Stimulated activated CD4-positive, alpha-beta T cell treated with anti-CD3 and anti-CD28 coated beads, Interleukin-4, amount 100 ng/mL, for 1 hour (primary cell): ENCODE measurements at places on chromosomes 6 and 20.

DNA sequence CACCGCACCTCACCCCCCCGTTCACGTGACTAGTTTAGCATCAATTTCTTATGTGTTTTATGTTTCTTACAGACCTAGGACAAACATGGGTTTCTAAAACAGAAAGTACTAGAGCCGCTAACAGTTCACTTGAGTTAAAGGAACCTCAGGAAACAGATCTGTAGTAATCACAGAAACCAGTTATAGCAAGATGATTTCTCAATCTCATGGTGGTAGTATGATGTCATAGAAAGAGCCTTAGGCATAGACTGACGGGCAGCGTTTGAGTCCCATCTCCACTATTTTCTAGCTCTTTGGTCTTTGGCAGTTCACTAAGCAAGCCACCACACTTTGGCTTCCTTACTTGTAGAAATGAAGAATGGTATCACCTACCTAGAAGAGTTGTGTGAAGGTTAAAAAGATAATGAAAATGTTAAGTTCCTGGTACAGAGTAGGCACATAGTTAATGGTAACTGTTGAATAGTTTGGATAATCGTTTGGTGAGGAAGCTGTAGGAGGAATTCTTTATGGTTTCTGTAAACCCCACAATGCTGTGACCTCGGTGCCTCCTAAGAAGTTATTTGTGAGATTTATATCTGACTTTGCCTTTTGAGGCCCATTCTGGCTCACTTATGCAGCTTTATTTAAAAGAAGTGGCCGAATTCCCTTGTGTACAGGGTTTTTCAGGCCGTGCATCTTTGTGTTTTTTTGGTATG lies 21.3 kb downstream of the CTNNBL1 start:
- no peak for DNase-seq

- DNase-seq, result no peak
Measured at GRCh38 chr6:132101535-132101934, 150.4 kb upstream of the CCN2 start.

DNA sequence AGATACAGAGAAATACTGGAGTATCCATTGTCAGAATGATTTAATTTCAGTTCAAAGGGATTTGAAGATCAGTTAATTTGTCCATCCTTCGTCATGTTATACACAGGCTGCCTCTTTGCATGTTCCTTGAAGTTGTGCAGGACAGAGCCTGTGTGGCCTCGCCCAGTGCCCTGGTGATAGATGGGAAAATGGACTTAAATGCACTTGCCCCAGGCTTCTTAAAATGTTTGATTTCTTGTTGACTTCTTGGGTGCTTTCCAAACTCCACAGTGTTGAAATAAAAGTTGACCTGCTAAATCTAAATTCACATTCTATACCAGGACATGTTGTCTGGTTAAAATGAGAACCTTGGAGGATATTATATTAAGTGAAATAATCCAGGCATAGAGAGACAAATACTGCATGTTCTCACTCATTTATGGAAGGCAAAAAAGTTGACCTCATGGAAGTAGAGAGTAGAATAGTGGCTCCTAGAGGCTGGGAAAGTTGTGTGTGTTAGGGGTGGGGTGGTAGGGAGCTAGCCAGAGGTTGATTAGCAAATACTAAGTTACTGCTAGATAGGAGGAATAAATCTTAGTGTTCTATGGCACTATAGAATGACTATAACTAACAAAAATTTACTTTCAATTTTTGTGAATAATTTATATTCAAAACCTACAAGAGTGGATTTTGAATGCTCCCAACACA lies 25.3 kb downstream of the MARCKS start:
- no peak for DNase-seq

DNA sequence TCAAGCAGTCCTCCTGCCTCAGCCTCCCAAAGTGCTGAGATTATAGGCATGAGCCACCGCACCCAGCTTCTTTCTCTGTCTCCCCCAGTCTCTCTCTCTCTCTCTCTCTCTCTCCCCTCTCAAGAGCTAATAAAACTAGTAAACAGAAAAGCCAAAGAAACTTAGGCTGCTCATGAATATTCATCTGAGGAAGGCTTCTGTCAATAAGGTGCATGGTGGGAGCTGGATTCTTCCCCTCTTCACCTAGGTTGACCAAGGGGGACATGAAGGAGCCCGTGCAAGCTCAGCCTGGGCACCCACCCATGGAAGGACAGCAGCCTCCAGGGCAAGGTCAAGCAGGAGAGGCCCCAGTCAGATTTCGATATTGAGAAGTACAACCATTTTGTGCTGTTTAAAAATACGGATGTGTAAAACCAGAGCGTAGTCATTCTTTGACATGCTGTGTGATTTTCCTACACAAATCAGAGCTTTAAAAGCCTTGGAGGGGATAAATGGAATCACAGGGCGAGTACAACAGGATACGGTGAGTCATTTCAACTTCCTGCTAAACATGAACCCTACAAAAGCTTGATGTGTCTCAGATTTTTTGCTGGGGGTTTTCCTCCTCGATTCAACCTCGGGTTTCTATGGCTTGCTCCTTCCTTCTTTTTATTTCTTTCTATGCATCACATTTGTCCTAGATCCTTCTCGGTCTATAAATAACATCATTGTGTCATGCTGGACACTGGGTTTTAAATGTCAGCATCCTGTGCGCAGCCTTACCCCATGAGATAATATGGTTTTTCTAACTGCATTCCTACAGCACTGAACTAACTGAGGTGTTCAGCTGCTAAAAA lies 368.9 kb upstream of the JARID2 start:
- DNase-seq, result no peak

DNA sequence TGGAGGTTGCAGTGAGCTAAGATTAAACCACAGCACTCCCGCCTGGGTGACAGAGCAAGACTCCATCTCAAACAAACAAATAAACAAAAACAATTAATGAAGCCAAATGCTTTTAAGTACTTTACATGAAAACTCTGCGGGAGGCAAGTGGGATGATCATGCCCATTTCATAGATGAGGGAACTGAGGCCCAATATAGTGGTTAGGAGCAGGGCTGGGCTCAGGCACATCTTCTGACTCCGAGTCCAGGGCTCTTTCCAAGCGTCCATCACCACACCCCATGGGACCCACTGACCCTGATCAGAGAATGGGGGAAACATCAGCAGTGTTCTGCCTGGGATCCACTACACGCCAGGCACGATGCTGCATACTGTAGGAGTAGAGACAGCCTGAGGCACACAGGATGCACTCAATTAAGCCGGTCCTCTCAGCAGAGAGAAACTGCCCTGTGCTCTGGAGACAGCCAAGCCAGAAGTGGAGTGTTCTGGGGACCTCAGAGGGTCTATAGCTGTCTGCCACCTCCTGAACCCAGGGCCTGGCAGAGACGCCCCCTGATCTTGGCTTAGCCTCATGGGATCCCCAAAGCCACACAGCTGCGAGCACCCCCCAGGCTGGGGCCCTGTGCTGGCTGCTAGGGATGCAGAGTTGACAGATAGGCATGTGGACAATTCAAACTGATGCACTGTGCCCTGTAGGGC lies 13.5 kb downstream of the TTBK1 start:
- no peak for DNase-seq

- DNase-seq, result no peak
Measured at GRCh38 chr6:148864941-148865340, 118.1 kb downstream of the UST start.

DNA sequence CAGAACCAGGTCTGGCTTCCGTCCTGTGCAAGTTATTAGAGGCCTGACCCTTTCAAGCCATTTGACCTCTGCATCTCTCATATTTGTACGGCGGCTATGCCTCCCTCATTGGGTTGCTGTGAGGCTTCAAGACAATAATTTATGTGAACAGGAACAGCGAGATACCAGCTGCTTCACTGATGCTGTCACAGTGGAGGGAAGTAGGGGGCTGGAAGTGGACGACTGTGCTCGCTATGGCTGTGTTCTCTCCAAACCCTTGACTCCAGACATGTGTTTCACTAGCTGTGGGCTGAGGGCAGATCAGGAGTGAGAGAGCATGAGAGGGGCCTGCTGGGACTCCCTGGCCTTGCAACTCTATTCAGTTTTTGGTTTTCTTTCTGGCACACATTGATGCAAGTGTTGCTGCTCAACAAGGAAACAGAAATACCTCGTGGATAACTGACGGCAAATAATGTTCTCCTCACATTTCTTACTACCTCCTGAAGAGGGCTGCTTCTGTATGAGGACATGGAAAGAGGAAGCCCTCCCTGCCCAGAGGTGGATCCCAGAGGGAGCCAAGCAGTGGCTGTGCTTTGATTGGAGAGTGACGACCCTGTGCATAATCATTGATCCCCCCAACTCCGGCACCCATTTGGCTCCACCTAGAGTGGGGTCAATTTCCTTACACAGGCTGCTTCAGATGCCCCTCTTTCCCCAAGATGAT lies 34.7 kb upstream of the SCP2D1 start:
- no peak for DNase-seq

DNA sequence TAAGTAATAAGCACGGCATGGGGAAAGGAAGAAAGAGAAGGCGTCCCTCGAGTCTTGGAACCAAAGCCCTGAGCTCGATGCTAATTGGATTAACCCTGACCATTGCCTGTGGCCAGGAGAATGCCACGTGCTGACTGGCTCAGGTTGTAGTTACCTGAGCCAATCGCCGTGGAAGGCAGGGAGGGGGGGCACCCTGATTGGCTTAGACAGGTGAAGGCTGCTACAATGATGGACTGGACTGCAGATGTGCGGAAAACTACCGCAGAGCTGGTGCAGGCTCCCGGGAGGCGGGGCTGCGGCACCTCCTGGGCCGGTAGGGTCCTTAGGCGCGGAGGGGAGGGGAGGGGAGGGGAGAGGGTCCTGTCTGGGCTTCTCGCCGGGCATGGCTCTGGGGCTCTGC lies 121.3 kb downstream of the TFAP2C start:
- DNase-seq, result no peak

DNA sequence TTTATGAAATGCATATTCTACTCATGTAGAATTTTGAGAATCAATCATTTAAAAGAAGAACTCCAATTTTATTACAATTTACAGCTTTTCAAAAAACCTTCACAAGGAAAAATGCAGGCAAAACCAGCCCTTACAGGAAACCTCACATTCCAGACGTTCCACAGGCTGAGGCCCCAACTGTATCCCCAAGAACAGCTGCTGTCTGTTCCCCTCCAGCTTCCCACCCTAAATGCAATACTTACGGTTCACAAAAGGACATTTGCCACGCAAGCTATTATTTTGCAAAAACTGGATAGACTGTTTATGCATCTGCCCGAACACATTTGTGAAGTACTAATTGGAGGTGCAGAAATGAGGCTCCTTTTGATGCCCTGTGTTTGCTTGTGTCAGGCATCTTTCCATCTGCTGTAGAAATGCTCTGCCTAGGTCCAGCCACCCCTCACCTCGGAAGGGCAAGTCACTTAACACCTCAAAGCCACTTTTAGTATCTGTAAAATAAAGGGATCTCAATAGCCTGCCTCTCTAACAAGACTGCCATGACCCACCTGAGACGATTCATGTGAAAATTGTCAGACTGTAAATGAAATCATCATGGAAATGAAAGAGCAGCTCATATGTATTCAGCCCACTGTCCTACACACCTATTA lies 26.5 kb downstream of the PDE10A start:
- no peak for DNase-seq

- no peak for DNase-seq
Measured at GRCh38 chr6:11123978-11124377, 12.5 kb upstream of the ERVFRD-1 start.

DNA sequence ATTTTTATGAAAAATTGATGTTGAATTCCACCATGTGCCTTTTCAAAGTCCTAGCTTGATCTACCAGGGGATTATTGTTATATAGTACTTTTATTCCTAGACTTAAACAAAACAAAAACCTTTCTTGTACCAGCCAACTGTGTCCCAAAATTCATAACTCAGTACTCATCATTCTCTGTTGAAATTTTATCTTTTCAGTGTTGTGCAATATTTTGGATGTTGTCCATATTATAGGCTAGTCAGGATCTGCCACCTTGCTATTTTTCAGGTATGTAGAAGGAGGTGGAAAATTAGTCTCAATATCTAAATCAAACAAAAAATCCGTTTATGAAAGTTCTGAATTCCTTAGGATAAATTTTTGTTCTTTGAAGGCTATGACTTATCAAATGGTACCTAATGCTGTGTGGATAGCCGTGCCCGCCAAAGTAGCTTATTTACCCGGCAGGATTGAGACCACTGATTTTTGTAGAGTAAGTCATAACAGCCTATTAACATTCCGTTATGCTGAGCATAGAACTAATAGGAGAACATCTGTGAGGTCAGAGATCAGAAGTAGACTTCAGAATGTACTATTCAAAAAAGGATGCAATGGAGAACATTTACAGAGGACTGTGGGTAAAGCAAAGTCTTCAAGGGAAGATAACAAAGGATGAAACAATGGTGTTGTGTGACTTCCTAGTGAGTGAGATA lies 304.7 kb downstream of the SOX4 start:
- no peak for DNase-seq

DNA sequence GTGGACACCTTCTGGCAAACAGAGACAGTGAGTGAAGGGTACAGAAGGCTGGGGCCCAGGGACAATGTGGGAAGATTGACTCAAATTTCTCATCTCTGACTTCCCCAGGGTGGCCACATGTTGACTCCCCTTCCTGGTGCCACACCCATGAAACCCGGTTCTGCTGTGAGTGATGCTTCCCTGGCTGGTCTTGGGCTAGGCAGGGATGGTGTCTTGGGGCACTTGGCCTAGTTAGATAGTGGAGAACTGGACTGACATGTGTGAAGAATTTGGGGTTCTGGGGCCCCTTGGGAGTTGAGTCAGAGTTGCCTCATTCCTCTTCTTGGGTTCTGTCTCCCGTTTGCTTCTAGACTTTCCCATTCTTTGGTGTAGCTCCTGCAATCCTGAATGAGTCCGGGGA lies 34.2 kb downstream of the GSS start:
- DNase-seq, result no peak

DNA sequence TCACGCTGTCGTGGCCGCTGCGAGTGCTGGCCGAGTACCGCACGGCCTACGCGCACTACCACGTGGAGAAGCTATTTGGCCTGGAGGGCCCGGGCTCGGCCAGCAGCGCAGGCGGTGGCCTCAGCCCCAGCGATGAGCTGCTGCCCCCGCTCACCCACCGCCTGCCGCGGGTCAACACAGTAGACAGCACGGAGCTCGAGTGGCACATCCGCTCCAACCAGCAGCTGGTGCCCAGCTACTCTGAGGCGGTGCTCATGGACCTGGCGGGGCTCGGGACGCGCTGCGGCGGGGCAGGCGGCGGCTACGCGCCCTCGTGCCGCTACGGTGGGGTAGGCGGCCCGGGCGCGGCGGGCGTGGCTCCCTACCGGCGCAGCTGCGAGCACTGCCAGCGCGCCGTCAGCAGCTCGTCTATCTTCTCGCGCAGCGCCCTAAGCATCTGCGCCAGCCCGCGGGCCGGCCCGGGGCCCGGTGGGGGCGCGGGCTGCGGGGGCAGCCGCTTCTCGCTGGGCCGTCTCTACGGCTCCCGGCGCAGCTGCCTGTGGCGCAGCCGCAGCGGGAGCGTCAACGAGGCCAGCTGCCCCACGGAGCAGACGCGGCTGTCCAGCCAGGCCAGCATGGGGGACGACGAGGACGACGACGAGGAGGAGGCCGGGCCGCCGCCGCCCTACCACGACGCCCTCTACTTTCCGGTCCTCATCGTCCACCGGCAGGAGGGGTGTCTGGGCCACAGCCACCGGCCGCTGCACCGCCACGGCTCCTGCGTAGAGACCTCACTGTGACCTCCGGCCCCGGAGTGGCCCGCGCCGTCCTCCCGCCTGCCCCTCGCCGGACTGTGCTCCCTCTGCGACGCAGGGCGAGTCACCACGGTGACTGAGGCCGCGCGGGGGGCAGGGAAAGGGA lies 5.7 kb downstream of the TMEM151B start:
- peak; percentile 46 for DNase-seq

- DNase-seq, result no peak
Measured at GRCh38 chr6:44291841-44292240, 21.3 kb downstream of the AARS2 start.
